ENCODE measurements at places on chromosomes 12 and 14. TPM values are rescaled to one million over a fixed set of nuclear protein-coding genes. Genes with fewer than 3 reads are reported as not detected.

GRCh38 chr12:55818886-55819285 lies 1.0 kb downstream of the ORMDL2 start:
- no peak for DNase-seq

GRCh38 chr12:1130164-1130563 lies 139.1 kb downstream of the ERC1 start:
- no peak for DNase-seq

DNA sequence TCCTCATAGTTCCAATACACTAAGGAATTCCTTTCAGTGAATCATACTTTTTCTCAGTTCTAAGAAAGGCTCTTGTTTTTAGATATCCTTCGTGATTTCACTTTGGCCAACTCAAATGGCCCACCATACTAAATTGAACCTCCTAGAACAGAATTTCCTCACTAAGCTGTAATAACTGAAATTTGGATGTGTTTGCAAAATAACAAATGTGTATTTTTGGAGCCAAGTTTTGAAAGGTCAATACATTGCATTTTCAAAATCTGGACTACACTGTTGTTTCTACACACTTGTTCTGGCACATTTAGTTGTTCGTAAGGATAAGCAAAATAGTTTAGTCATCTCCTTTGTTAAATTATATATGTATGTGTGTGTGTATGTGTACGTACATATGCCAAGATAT lies 439.0 kb upstream of the STXBP6 start:
- no peak for DNase-seq

DNA sequence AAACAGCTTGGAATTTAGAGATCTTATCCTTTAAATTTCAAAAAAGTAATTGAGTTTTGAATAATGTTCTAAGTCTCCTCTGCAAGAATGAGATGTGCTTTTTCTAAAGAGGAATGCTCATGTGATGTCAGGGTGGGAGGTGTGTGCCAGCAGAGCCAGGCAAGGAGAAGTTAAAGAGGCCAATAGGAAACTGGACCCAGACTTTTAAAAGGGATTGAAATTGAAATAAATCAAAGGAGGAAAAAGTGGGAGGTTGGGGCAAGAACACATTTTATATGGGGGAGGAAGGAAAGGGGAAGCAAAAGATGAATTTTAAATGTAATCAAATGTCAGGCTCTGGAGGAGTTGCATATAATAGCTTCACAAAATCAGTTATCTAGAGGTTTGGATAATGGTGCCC lies 126.1 kb downstream of the FIGNL2 start:
- DNase-seq, result no peak

DNA sequence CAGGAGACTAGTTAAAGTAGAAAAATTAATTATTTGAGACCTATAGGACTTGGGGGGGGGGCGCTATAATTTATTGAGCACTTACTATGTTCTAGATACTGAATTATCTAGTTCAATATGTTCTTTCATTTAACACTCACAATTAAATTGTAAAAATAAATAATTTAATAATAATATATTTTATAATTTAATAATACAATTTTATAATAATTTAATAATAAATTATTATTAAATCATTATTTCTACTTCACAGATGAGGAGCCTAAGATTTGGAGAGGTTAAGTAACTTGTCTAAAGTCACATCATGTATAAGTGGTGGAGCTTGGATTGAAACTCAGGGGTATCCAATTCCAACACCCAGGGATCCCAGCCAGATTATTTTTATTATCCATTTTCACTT lies 98.8 kb upstream of the CCDC175 start:
- DNase-seq, result no peak

The POTEG gene
- total RNA-seq, result not detected

GRCh38 chr14:36935976-36936678 lies 236.3 kb downstream of the SLC25A21 start:
- no peak for DNase-seq

DNA sequence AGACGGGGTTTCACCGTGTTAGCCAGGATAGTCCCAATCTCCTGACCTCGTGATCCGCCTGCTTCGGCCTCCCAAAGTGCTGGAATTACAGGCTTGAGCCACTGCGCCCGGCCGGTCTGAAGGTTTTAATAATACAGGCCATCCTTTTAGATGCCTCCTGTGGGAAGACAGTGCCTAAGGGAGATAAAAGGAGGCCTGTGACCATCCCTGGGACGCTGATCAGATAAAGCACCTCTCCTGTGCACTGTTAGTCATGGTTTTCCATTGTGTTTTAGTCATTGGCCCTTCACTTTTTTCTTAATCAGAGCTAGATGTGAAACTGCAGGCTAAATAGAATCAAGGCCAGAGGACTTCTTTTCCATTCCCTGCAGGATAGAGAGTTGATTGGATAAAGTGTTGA lies 7.6 kb upstream of the ACADS start:
- DNase-seq, result no peak

The CLEC4A gene
- not detected for total RNA-seq

The RD3L gene
- total RNA-seq, result 7.6 TPM

DNA sequence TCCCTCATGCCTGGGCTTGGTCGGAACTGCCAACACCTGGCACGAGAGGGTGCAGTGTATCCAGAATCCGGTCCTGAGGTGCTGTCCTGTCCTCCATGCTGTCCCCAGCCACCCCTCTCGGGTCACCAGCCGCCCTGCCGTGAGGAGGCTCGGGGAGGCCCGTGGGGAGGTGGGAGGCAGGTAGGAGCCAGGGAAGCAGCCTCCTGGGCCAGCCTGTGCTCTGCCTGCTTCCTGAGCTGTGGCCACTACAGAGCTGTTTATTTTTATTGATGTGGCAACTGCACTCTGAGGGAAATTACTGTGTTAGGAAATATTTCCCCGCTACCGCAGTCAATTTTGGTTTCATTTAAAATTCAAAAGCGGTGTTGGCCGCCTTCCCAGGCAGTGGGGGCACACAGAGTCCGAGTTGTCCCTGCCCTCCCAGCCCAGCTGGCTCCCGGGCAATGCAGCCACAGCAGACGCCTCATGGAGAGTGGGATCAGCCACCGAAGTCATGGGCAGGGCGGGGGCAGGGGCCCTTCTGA lies 18.3 kb downstream of the NOC4L start:
- no peak for DNase-seq

DNA sequence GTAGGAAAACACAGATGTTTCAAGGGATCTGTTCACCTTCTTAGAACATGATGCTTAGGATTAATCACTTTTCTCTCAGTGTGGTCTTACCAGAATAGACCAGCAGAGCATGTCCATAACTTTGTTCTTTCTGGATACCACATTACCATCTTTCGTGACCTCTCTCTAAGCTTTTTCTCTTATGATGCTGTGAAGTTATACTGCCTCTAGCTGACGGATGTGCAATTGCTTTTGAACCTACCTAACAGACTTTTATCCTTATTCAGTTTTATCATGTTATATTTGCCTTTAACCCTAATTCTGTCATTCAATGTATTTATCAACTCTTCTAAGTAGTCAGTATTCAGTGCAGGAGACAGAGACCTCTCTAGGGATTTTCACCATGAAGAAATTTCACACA lies 246.7 kb downstream of the DACT1 start:
- DNase-seq, result no peak

DNA sequence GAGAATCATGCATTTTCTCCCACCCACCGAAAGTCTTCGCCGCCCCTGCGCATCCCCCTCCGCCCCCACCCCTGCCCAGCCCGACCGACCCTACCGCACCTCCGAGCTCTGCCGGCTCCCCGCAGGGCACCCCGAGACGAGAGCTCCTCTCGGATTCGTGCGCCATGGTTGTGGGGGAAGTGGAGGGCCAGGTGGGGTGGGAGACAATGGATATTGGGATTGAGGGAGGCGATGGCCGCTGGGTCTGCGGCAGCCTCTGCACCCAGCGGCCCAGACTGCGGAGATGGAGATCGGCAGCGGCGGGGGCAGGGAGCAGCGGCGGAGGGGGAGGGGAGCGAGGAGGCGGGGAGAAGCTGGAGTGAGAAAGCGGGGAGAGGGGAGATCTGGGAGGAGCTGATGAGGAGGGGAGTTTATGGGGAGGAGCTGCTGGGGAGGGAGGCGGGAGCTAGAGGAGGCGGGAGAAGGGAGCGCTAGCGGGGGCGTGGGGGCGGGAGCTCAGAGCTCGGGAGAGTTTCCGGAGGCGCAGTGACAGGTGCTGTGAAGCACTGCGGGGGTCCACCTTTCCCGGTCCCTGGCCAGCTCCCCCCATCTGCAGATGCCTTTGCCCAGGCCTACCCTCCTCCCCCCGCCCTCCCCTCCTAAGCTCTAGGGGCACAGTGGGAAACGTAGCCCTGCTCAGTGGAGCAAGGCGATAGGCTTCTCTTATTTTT lies at the start of gene SALL2:
Gene SALL2 (minus strand): TSS at position 385 of the 710 bp plus-strand sequence. CDS start 219 bp downstream, at position 166.
- peak; percentile 69 for DNase-seq

DNA sequence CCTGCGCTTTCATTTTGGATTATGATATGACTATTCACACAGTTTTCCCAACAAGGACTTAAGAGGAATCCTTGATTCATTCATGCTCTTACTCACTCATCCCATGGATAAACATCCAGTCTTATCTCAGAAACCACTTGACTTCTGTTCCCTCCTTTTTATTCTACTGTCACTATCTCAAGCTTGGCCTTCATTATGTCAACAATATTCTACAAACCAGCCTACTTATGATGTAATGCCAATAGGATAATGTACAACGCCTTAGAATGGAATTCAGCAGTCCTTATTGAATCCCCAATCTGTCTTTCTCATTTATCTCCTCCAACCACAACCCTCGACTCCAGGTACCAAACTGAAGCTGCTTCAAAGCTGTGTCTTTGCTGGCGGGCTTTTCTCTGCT lies 448.5 kb downstream of the PDZRN4 start:
- DNase-seq, result no peak

GRCh38 chr12:53530920-53531319 lies 23.6 kb upstream of the NPFF start:
- DNase-seq, result no peak

The C1R gene
- 191 TPM for total RNA-seq

All from right atrium auricular region (tissue), 2 donors.